ENCODE measurements at places on chromosomes 2 and 18. TPM values are rescaled to one million over a fixed set of nuclear protein-coding genes. Genes with fewer than 3 reads are reported as not detected.

DNA sequence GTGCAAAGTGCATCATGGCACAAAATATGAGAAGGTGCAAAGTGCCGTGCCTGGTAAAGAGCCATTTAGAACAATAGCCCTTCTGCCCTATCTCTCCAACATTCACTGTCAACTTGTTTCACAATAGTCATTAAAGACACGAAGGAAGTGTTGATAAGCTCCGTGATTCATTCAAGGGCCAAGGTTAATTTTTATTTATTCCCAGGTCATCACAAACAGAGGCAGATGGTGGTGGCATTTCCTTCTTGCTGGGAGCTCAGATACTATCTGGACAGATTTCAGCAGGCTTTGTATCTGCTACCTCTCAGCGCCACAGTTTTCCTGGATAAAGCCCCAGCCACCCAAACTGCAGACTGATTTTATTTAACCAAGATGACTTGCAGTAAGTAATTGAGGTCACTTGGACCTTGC is 309.3 kb downstream of the ZNF521 start:
- no peak for DNase-seq

DNA sequence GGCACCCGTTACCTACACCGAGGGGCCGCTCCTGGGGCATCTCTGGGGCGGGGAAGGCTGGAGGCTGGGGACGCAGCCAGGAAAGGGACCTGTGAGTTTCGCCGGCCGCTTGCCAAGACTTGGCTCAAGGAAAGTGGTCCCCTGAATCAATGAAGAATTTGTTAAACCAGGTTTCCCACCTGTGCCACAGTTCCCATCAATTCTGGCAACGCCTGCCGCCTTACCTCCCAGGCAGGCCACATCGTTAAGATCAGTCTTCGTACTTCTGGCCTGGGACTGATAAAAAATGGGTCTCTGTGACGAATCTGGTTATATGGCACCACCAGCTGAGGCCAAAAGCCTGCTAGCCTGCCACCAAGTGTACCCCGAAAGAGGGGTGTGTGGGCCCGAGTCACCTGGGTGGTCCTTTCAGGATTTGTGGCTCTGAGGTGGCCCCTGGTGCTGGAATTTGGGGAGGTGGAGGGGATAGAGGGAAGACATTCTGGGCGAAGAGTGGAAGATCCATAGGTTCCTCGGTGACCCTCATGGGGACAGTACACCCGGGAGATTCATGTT is 789 bp upstream of the TGFA start:
- DNase-seq, result peak; percentile 10

GRCh38 chr18:12043811-12044210 is 49.8 kb upstream of the ANKRD62 start:
- DNase-seq, result no peak

SCN9A gene
- 13.4 TPM for total RNA-seq

- no peak for DNase-seq
These were observed 306.0 kb downstream of the FBXO15 start for GRCh38 chr18:73841661-73842060.

GRCh38 chr2:131031431-131031841 is 61.8 kb downstream of the FAM168B start:
- no peak for DNase-seq

- no peak for DNase-seq
These were observed 264.4 kb upstream of the REV1 start for GRCh38 chr2:99754210-99754609.

GRCh38 chr2:161117506-161117905 is 42.7 kb upstream of the TANK start:
- DNase-seq, result no peak

DNA sequence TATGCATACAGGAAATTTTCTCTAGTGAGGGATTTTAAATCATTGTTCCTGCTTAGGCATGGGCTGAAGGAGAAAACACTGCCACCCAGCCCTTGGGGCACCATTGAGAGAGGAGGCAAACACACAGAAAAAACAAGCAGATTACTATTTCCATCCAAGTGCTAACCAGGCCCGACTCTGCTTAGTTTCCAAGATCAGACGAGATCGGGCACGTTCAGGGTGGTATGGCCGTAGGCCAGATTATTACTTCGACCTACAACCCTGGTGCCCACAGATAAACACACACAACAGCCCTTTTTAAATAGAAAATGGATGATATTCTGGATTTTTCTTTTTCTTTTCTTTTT is 45.4 kb upstream of the RHOB start:
- DNase-seq, result no peak

Data from left colon (tissue), 2 donors.